Brain pericyte (primary cell): ENCODE measurements at places on chromosomes 2 and 18.

- DNase-seq = no peak
These were observed 13.3 kb downstream of the LIMS2 start for GRCh38 chr2:127661949-127662510.

DNA sequence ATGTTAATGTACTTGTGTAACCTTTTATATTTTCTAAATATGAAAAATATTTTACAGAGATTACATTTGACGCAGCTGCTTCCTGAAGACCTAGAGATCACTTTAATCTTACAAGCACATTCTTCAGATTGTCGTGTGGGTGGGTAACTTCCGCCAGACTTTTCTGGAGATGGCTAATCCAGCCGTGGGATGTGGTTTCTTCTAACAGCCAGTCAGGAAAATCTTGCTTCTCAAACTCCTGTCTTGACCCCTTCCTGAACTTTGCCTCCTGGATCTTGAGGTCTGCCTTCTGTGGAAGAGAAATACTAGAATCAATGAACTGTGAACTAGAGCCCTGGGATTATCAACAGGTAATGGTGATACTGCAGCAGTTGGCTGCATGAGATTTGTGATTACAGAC, 401.6 kb upstream of the TNP1 start:
- no peak for DNase-seq

DNA sequence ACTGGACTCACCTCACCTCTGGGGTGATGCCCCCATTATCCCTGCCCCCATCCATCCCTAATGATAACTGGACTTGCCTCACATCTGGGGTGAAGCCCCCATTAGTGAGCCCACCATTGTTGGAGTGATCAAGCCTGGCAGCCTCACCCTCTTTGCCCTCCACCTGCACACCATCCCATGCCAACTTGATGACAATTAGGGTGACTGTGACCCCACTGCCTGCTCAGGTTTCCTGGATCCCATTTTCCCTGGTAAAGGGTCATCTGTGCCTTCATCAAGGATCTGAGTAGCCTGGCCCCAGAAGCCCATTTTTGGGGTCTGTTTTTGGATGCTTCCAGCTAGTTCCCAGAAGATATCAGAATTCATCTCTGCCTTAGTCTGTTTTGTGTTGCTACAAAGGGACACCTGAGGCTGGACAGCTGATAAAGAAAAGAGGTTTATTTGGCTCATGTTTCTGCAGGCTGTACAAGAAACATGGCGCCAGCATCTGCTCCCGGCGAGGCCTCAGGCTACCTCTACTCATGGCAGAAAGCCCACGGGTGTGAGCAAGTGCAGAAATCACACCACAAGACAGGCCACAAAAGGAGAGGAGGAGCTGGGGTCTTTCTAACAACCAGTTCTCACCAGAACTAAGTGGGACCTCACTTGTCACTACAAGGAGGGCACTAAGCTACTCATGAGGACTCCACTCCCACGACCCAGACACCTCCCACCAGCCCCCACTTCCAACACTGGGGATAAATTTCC, 196.4 kb upstream of the TWIST2 start:
- no peak for DNase-seq

DNA sequence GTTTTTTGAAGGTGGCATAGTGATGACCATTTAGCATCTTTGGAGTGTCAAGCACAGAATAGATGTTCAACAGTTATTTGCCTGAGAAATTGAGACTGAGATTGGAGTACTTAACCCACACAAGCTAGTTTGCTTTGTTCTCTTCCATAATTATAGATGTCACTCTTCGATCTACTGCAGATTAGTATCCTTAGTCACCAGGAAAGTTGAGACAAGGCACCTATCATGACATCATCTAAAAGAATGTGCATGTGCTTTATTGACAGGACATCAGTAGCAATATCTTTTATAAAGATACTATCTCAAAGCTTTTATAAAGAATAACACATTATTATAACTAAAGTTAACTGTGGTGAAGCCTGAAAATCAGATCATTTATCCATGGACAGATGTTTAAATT, 6.4 kb downstream of the VRK2 start:
- no peak for DNase-seq

GRCh38 chr2:98016908-98017670, 21.3 kb upstream of the TMEM131 start:
- DNase-seq = no peak

GRCh38 chr2:209496586-209496982, 72.7 kb downstream of the MAP2 start:
- no peak for DNase-seq

- DNase-seq = no peak
These were observed 71.5 kb downstream of the SFXN5 start for GRCh38 chr2:72999729-73000725.

GRCh38 chr2:223465793-223466192, 136.4 kb downstream of the SCG2 start:
- DNase-seq = peak; percentile 82

GRCh38 chr2:25249785-25250184, 81.4 kb upstream of the POMC start:
- DNase-seq = no peak

DNA sequence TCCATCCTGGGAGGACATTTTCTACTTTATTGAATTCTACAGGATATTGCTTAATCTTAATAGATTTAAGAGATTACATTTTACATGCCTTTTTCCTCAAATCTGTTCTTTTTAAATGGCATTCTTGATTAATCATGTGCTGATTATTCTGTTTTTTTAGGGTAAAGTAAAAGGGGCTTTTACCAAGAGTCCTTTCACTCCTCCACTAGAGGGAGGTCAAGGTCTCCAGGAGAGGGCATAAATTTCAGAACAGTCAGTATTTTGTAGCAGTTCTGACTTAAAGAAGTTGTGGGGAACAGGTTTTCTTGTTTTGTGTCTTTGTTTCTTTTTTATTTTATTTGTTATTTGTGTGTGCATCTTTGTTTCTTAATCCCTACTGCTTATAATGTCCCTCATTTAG, 25.4 kb downstream of the WDR75 start:
- no peak for DNase-seq

- DNase-seq = no peak
These were observed 734.7 kb upstream of the PKDCC start for GRCh38 chr2:41313082-41313481.

GRCh38 chr2:46268196-46268595, 29.0 kb upstream of the EPAS1 start:
- DNase-seq = no peak

DNA sequence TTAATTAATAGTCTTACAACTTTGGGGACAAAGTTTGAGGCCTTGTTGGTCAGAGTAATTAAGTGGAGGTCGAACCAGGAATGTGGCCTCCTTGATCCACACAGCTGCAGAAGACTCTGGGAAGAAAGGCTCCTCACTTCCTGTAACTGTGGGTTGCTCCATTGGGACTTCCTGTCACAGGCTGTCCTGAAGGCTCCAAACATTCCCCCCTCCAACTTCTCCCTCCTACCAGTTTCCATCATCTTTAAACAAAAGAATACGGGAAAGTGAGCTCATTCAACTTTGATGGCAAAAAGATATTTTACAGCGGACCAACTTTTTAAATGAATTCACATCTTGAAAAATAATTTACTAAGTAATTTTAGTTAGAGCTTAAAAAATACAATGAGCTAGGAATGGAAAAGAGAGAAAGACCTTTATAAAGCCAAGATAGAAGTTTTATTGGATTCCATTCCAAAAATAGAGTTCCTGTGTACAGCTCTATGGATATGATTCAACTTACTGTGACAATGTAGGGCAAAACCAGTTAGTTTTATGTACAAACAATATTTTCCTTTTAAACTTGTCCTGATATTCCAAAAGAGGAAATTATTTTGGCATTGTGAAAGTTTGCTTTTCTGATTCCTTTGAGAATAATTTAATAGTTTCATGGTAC, 212.0 kb upstream of the NABP1 start:
- DNase-seq = no peak

DNA sequence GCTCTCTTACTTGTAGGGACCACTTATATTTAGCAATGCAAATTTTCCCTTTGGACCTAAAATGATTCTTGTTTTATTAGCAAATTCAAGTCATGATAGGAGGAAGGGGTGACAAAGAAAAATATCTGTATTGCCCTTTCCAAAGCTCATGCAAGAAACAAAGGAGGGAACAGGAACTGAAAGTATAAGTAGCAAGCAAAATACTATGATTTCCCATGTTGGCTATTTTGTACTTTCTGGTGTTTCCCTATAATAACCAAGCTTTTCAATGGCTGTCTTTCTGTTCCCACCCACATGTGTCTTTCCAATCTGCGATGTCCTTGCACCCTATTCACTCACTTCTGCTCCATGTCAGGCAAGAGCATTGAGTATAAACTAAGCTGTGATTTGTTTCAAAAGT, 279.7 kb downstream of the RNF144A start:
- no peak for DNase-seq

DNA sequence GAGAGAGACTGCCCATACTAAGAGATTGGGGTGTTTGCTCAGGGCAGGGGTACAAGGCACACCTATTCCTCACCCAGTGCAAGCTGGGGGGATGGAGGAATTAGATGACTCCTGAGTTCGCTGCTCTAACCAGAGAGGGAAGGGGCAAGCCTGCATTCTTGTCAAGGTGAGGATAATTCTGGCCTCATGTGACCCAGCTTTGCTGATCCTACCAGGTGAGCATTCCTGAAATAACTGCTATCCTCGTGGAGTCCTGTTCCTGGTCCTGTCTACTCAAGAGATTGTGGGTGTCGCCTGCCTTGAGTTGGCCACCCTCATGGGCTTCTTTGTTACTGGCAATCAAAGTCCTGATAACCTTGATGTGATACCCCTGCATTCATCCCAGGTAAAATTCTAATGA, 206.0 kb downstream of the SPP2 start:
- no peak for DNase-seq

GRCh38 chr2:43003702-43004101, 211.3 kb upstream of the HAAO start:
- DNase-seq = no peak

DNA sequence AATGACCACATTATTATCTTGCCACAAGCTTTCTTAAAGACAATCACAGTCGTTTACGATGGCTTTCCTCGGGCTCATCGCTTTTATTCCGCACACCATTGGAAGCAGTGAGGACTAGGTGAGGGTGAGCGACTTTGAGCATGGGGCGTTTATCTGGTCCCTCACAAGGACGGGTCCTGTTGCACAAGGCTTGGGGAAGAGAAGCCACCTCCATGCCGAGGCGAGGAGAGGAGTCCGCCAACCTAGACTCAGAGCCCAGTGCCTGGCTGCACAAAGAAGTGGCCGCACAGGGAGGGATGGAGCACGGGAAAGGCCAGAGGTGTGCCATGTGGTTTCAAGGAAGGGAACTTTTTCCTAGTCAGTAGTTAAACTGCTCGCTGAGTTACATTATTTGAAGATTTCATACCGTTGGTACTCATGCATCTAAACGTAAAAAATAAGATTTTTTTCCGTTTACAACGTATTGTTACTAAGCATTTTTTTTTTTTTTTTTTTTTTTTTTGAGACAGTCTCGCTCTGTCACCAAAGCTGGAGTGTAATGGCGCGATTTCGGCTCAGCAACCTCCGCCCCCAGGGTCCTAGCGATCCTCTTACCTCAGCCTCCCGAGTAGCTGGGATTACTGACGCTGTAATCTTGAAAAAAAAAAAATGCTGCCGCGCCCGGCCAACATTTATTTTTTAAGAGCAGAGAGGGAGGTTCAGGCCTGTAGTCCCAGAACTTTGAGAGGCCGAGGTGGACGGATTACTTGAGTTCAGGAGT, 849 bp upstream of the CYP27C1 start:
- DNase-seq = no peak

DNA sequence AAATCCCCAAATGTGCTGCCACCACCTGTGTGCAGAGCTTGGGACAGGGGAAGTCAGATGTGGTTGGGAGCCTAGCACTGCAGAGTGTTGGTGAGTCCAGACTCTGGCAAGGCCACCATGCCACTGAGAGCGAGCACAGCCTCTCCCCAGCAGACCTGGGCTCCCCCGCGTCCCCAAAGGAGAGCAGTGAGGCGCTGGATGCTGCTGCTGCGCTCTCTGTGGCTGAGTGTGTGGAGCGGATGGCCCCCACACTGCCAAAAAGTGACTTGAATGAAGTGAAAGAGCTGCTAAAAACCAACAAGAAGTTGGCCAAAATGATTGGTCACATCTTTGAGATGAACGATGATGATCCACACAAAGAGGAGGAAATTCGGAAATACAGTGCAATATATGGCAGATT, 10.7 kb downstream of the NAB1 start:
- DNase-seq = no peak

GRCh38 chr2:173692068-173692467, 273.1 kb downstream of the SP3 start:
- no peak for DNase-seq

- DNase-seq = no peak
These were observed 114.7 kb upstream of the STON1 start for GRCh38 chr2:48414980-48415835.

- no peak for DNase-seq
These were observed 123.3 kb downstream of the CLIP4 start for GRCh38 chr2:29238497-29238896.

- no peak for DNase-seq
These were observed 382.5 kb downstream of the NYAP2 start for GRCh38 chr2:225781991-225782390.

GRCh38 chr2:178895872-178896271, 88.6 kb upstream of the TTN start:
- no peak for DNase-seq

- no peak for DNase-seq
These were observed 187.1 kb downstream of the MYCN start for GRCh38 chr2:16127276-16127940.

DNA sequence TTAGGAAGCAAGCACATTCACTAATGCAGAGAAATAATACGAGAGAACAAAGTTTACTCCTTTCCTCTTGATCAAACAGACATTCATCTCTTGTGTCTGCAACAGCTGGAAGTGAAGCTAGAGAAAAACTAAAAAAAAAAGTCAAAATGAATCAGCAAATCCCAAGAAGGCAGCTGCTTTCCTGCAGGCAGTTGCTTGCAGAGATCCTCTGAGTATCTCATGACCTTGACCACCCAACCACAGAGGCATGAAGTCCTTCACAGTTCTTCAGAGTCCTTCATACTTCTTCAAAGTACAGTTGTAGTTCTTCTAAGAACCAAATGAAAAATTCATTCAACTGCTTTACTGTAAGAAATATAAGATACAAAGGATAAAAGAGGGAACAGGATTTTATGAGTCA, 97.2 kb upstream of the ACVR1C start:
- peak; percentile 13 for DNase-seq

GRCh38 chr2:118857677-118858484, 10.4 kb upstream of the EN1 start:
- DNase-seq = no peak

GRCh38 chr2:173545364-173545763, 190.7 kb downstream of the CDCA7 start:
- no peak for DNase-seq

GRCh38 chr2:104091894-104092293, 762.0 kb upstream of the POU3F3 start:
- no peak for DNase-seq

DNA sequence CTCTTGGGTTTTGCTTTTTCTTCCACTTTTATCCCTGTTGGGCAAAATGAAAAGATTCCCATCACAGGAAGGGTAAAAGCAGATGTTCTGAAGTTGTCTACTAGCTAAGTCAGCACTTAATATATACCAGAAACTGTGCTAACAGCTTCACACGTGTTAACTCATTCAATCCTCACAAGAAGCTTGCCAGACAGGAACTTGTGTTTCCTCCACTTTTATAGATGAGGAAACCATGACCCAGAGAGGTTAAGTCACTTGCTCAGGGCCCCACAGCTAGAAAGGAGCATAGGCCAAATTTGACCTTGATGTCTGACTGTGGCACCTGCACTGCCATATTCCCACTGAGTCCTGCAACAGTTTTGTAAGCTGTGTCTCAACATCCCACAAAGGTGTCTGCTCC, 76.8 kb upstream of the EPC2 start:
- DNase-seq = no peak

- DNase-seq = no peak
These were observed 602.4 kb downstream of the METTL4 start for GRCh38 chr18:1968801-1969498.
